ENCODE measurements at places on chromosomes 16 and 17.
A peak's percentile ranks its signal among the peaks of the same experiment; 100 is the strongest.

- DNase-seq, result no peak
These were observed 19.2 kb downstream of the PRPSAP2 start for GRCh38 chr17:18877104-18877645.

DNA sequence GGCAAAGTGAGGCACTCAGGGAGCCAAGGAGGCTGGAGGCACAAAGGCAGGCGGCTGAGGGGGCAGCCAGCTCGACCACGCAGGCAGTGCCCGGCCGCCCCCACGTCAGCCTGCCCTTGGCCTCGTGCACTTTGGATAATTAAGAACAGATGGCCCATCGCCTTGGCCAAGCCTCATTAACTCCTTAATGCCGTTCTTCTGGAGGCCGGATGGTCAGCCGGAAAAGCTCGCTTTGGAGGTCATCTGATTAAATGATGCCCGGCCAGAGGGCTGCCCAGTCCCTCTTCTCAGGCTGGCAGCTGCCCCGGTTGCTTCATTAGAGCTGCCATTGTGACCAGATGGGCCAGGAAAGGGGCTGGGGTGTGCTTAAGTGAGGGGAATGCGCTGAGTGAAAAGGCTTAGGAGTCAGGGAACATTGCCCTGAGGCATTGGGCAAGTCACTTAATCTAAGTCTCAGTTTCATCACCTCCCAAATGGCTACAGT is 364.0 kb downstream of the NPIPA8 start:
- no peak for DNase-seq

DNA sequence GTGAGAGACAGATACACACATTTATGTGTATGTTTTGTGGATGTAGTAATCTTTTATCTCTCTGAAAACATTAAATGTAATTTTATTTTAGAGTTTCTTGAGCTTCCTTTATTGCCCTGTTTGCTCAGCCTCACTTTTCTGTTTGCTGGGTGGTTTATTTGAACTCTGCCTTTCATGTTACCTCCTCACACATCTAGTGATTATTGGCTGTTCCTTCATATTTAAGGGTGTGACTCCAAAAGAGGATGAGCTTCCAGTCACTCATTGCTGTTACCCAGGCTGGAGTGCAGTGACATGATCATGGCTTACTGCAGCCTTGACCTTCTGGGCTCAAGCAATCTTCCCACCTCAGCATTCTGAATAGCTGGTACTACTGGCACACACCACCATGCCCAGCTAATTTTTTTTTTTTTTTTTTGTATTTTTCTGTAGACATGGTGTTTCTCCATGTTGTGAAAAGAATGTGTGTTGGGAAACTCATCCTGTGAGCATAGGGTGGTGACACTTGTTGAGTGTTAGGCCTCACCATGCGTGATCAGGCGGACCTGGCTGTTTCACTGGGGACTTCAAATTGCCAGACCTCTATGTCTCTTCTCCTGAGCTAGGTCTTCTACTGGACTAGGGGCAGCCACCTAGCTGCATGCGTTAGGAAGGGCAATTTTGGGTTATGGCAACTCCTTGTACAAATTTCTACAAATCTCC is 37.8 kb downstream of the GOSR1 start:
- no peak for DNase-seq

DNA sequence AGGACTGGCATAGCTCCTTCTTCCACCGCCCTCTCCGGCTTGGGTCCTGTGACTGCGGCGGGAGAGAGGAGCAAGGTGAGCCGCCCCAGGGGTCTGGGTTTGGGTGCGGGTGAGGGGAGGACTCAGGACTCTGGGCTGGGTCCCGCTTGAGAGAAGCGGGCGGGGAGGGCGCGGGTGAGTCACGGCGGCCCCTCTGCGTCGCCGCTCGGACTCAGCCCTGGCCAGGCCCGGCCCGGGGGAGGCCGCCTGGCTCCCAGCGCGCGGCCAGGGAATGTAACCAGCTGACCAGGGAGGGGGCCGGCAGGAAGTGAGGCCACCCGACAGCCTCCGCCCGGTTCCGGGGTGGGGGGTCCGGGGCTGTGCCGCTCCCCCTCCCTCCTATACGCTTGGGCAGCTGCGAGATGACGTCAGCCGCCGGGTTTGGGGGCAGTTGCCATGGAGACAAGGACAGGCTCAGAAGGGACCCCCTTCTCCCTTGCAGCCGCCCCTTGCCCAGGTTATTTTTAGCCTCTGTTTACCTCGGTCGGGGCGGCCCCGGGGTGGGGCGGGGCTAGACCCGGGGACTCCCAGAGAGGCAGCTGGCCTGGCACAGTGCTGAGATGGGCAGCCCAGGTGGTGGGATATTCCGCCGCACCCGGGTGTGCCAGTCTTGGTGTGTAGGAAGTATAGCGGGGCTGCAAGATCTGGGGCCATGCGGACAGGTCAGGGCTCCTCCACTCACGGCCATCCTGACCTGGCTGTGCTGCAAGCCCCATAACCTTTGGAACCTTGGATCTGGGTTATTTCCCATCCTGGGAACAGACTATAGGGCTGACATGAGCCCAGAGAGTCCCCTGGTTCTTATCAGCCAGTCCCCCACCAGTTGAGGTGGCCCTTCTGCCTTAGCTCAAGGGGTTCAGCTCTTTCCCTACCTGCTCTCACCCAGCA is 1.6 kb downstream of the RIPOR1 start:
- DNase-seq, result peak; percentile 69

- DNase-seq, result no peak
These were observed 30.9 kb downstream of the FAM222B start for GRCh38 chr17:28811651-28812090.

GRCh38 chr17:56144223-56144622 is 9.1 kb upstream of the ANKFN1 start:
- no peak for DNase-seq

- no peak for DNase-seq
These were observed 8.1 kb upstream of the ABCA5 start for GRCh38 chr17:69335058-69335457.

GRCh38 chr17:8189041-8189710 is 804 bp downstream of the BORCS6 start:
- DNase-seq, result no peak

GRCh38 chr16:73140929-73141328 is 93.0 kb upstream of the ZFHX3 start:
- DNase-seq, result no peak

- DNase-seq, result no peak
These were observed 37.3 kb downstream of the MMP15 start for GRCh38 chr16:58062821-58063220.

GRCh38 chr16:17299790-17300189 is 171.0 kb downstream of the XYLT1 start:
- DNase-seq, result no peak

GRCh38 chr17:36741019-36741902 is 139.9 kb downstream of the MRM1 start:
- no peak for DNase-seq

- no peak for DNase-seq
These were observed 267.4 kb upstream of the PSMD7 start for GRCh38 chr16:74029115-74029792.

DNA sequence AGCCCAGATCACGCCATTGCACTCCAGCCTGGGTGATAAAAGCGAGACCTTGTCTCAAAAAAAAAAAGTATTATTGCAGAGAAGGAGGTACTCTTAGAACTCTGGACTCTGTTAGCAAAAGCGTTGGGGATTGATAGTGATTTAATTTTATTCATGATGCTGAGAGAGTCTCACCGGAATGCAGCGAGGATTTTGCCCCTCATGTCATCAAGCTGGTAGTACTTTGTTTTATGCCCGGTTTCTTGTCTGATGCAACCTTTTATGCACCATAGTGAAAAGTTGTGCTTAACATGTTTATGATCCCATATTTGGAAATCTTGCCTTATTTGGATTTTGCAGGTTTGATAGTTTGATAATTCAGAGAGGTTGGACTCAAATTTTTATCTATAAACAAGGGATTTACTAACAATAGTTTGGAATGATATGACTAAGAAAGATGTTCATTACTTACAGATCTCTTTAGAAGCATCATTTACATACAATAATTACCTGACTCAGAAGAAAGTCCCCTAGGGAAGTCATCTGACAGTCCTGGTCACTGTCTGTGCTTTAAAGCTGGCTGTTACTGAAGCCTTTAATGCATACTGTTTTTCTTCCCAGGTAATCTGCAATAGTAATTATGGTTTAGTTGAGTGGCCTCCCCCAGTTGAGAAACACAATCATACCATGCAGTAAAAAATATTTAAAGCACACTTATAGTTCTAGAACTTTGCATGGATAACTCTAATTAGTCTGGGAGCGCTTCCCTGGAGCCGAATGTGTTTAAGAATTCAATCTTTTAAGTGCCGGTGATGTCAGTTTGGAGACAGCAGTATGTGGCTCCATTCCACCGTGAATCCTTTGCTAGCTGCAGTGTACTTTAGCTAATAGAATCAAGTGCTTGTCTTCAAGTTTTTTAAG is 120.9 kb downstream of the PRKCA start:
- DNase-seq, result no peak

GRCh38 chr17:45942284-45942683 is 47.9 kb downstream of the MAPT start:
- peak; percentile 78 for DNase-seq

DNA sequence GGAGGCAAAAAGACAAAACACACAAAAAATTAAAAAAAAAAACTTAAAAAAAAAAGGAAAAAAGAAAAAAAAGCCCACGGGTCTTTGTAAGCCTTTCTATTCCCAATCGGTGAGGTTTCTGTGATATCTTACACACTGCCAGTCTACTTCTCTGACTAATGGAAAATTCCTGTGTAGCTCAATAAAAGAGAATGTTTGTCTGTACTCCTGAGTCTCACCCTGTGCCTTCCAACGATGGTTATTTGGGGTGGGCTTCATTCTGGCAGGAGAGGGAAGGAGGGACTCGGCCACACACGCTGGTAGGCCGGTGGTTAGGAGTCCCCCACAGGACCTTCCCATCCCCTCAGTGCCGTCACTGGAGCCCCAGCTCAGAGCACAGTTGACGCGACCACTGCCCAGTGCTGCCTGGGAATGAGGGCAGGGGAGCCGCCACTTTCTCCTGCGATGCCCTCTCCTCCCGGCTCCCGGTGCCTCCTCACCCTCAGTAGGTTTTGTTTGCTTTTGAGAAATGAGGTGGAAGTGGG is 68.0 kb downstream of the AMFR start:
- DNase-seq, result no peak

GRCh38 chr17:37661400-37662014 is 18.3 kb upstream of the DDX52 start:
- no peak for DNase-seq

GRCh38 chr17:54967621-54968261 is 713 bp downstream of the COX11 start:
- DNase-seq, result no peak

DNA sequence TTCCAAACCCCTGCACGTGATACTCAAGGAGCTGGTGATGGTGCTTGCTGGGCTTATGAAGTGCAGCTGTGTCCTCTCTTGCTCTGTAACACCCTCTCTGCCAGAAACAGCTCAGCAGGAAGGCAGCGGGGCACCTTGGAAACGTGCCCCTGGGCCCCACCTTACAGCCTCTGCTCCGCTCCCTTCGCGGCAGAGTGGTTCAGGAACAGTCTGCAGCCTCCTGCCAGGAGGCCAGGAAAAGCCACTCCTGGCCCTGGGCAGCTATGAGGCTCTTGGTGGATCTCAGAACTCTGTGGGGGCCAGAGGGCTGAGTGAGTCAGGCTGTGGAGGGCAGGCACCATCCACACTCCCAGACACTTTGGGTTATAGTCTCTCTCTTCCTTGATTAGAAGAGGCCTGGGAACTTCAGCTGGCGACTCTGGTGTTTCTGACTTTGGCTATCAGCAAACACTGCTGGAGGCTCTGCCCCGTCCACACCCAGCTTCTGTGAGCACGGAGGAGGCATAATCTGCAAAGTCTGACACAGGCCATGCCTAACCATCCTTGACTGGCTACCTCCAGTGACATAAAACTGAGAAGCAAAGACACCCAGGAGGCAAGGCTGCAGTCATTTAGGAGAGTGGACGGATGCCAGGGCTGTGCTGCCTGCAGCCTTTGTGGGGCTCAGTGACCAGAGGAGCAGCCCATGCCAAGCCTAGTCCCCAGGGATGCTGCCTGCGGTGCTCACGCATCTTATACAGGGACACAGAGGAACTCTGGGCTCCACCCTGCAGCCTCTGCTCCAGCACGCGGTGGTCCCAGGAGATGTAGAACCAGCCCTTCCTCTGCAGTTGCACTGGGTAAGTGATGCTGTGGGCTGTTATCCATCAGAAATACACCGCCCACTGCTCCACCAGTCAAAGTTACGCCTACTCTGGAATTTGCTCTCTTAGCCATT is 65.3 kb downstream of the METRNL start:
- no peak for DNase-seq

GRCh38 chr16:68077866-68078700 is 7.1 kb upstream of the NFATC3 start:
- DNase-seq, result no peak

GRCh38 chr17:79951361-79952264 is 84.1 kb downstream of the TBC1D16 start:
- DNase-seq, result no peak

- peak; percentile 36 for DNase-seq
These were observed 24.3 kb upstream of the LASP1NB start for GRCh38 chr17:38900978-38901656.

GRCh38 chr17:83175119-83175821 is 95.9 kb downstream of the METRNL start:
- peak; percentile 56 for DNase-seq

- DNase-seq, result no peak
These were observed 5.5 kb downstream of the CYBC1 start for GRCh38 chr17:82444941-82445521.

- no peak for DNase-seq
These were observed 7.6 kb downstream of the MRPS23 start for GRCh38 chr17:57842280-57842679.

DNA sequence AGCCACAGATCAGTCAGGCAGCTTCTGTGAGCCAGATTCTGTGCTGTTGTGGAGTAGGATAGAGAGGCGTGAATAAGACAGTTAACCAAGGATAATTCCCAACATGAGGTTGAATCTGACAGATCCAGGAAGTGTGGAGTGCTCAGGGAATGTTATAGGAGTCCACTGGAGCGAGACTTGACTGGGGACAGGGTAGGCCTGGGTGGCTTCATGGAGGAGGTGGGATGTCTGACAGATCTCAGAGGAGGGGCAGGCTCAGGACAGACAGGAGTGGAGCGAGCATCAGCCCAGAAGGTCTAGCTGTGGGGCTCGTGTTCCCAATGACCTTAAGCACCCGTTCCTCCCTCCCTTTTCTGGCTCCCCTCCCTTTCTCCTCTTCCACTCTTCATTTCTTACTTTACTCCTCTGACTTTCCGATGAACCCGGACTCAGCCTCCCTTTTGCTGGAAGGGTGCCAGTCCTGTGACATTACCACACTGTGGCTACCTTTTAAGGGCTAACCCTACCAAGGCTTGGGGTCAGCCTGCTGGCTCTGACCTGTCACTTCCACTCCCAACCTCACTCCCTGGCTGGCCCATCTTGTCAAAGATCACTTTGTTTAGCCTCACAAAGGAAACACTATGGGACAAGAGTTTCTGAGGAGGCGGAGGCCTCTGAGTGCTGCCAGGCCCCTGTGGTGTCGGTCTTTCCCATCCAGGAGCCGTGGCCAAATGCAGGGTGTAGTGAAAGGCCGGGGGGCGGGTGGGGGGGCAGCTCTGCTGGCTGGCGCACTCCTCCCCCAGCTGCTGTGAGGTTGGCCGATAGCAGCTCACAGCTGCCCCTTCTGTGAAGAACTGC is 28.5 kb upstream of the EFCAB13 start:
- DNase-seq, result peak; percentile 71
